ENCODE measurements at places on chromosomes 4 and X.

DNA sequence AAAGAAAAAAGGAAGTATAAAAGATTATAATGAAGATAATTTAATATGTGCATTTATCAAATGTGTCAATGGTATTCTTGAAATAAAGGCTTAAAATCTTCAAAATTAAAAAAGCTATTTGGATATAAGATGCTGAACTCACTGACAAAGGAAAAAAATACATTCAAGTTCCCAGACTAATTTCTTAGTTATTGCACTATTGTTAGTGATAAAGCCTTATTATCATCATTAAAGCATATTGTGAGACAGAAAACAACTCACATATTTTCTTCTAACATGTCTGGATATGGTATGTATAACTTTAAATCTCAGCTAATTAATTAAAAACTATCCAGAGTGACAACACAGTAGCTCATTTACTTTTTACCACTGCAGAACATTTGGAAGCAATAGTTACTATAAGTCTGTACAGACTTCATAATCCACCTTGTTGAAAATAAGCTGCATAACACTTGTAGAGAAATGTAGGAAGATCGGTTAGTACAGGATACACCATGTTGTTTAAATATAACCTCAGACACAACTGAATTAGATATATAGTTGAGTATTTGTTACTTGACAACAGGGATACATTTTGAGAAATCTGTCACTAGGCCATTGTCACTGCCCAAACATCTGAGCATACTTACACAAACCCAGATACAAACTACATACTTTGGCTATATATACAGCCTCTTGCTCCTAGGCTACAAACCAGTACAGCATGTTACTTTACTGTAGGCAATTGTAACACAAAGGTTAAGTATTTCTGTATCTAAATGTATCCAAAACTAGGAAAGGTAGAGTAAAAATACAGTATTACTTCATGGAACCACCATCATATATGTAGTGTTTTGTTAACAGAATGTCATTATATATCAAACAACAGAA lies 12.8 kb upstream of the FAM200B start:
- DNase-seq: no peak

GRCh38 chrX:133375615-133376340 lies 39.5 kb downstream of the GPC4 start:
- DNase-seq: no peak

DNA sequence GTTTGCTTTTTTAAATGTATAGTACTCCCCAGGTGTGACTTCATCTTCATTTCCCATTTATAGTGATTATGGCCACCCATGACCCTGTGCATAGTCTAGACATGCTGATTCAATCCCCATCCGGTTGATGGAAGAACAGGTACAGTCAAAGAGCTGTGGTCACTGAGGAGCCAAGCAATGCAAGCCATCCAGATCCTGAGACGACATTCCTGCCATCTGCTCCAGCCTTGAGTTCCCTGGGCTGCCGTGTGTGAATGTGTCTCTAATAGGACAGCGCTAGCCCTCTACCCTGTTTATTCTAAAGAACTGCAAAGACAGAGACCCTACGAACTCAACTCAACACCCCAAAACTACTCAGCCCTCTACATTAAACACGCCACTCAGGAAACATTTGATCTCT lies 1.7 kb downstream of the KCNIP4 start:
- no peak for DNase-seq

DNA sequence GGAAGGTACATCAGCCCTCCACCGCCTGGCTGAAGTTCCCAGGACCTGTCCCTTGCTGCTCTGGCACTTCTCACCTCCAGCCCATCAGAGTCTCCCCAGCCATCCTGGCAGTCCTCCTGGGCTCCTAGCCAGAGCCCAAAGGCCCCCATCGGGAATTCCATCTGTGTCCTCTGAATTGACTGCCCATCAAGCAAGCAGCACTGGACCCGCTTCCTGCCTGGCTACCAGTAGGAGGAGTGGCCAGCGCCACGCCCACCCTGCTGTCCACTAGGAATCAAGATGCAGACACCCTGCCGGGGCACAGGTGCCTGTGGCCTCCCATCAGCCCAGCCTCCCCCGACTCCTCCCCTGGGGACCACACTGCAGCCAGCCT lies 47.2 kb downstream of the C4orf50 start:
- peak; percentile 30 for DNase-seq

- DNase-seq: peak; percentile 48
Measured at GRCh38 chr4:80266253-80266901, at the start of gene FGF5. Gene FGF5, plus strand, starts transcription at chr4:80266664. Its CDS starts 161 bp downstream, at chr4:80266825.

- no peak for DNase-seq
Measured at GRCh38 chr4:74158466-74159142, 686 bp downstream of the MTHFD2L start.

DNA sequence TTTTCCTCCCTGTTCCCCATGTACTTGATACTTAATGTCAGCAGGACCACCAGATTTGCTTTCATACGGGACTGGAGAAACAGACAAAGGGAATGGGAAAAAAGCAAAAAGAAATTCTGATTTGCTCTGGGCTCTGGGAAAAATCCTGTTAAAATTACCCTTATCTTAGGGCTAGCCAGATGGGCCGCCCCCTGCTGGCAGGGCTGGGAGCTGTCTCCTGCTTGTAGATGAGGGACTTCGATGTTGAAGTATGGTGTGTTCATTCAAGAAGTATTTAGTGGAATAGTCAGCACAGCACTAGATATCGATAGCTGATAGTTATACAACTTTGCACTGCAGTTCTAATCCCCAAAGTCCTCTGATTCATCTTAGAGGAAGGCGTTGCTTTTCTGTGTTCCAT lies 45.8 kb downstream of the BCORL1 start:
- DNase-seq: peak; percentile 35

- DNase-seq: no peak
Measured at GRCh38 chr4:5018603-5019002, 655 bp downstream of the CYTL1 start.

DNA sequence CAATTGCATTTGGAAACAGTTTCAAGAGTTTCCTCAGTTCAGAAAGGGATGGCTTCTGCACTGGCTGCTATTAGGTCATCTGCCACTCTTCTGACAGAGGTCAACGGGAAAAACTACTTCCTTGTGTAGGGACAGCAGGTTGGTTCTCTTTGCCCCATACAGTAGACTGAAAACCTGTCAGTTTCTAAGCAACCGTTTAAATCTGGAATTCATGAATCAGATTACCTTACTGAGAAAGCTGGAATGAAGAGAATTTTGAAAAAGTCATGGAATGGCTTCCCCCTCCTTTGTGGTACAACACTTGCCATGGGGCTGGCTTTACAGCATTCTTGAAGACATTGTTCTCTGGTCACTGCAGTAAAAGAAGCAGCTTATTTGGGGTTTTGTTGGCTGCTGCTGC lies 240.3 kb downstream of the IL1RAPL2 start:
- no peak for DNase-seq

- DNase-seq: no peak
Measured at GRCh38 chrX:54564936-54565335, 34.9 kb downstream of the GNL3L start.

GRCh38 chr4:72283357-72283756 lies 251.6 kb downstream of the NPFFR2 start:
- no peak for DNase-seq

- DNase-seq: no peak
Measured at GRCh38 chr4:42768125-42768748, 111.3 kb upstream of the ATP8A1 start.

- no peak for DNase-seq
Measured at GRCh38 chrX:1601768-1602085, 10.3 kb downstream of the AKAP17A start.

- DNase-seq: peak; percentile 4
Measured at GRCh38 chrX:139559383-139560042, 29.0 kb downstream of the F9 start.

DNA sequence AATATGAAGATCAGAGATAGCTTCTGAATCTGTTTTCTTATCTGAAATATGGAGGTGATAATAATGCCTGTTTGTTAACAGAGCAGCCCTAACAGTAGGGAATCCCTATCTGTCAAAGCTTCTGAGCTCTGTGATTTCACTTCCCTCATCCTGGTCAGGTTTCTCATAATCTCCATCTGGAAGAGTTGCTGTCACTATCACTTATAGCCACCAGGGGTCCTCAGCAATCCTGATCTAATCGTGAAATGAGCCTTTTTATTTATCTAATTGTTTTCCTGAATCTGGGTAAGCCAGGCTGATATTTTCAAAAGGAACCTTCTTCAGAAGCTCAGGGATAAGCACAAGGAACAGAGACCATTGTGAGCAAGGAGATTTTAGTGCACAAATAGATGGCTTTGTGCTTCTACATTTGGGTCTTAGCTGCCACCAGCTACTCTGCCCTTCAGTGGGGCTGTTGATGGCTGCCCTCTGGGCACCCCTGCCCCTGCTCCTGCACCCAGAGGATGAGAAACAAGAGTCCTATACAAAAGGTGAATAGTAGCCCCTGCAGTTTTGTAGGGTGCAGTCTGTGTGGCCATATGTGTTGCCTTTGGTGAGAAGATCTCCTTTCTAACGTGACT lies 196.4 kb upstream of the RADX start:
- DNase-seq: peak; percentile 4

- DNase-seq: no peak
Measured at GRCh38 chr4:41267997-41268396, 11.3 kb downstream of the UCHL1 start.

- no peak for DNase-seq
Measured at GRCh38 chr4:110442309-110442708, 33.6 kb upstream of the ENPEP start.

GRCh38 chrX:134362560-134363089 lies 97.3 kb upstream of the HPRT1 start:
- no peak for DNase-seq

- no peak for DNase-seq
Measured at GRCh38 chr4:25358515-25359275, 18.4 kb upstream of the ANAPC4 start.

GRCh38 chrX:72308566-72309296 lies 3.0 kb upstream of the CITED1 start:
- DNase-seq: peak; percentile 74

DNA sequence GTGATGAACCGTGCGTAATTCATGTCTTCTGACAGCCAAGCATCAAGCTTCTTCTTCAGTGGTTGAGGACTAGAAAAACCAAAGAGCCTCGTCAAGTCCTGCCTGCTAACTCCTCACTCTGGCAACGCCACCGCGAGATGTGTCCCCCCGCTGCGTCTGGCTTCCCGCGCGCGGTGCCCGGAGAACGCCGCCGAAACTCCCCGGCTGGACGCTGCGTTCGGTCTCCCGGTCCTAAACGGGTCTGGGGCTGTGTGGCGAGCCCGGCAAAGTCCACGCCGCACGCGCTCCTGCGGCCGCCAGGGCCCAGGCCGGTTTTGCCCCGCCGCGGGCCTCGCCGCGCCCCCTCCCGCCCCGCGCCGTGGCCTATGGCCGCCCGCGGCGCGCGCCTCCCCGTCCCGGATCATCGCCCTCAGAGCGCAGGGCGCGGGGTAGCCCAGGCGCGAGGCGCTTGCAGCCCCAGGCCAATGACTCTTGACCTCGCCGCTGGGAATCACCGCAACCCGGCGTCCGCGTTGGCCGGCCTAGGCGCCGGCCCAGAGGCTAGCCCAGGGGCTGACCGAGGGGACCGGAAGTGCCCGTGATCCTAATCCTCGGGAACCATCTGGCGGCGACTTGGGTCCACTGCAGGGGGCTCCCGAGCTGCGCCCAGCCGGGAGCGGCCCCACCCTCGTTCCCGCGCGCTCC lies at the start of gene AADAT:
Gene AADAT (minus strand): TSS at position 289 of the 684 bp plus-strand sequence. CDS start 266 bp downstream, at position 23.
- peak; percentile 89 for DNase-seq

DNA sequence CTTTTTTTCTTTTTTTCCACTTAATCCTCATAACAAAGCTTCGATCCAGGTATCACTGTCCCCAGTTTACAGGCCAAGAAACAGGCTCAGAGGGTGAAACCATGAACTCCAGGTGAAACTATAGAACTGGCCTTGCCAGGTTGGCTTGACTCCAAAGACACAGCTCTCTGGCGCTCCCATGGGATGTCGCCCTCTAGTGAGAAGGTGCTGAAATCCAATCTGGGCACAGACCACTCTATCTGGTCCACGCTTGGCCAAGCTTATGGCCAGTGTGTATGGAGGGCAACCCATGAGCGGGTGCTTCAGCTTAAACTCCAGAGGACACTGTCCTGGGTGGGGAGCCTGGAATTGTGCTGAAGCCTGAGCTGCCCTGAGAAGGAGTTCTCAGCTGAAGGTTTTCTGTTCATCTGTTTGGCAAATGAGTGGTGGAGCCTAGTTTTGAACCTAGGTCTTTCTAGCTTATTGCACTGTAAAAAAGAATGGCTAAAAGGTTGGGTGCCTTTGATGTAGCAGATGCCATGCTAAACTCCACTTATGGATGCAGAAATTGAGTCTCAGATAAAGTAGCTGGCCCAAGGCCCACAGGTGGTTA lies 70.5 kb downstream of the SEL1L3 start:
- DNase-seq: peak; percentile 68

GRCh38 chr4:150217192-150217591 lies 138.9 kb downstream of the DCLK2 start:
- DNase-seq: peak; percentile 26

GRCh38 chr4:82352825-82353366 lies 20.9 kb downstream of the HNRNPD start:
- no peak for DNase-seq

DNA sequence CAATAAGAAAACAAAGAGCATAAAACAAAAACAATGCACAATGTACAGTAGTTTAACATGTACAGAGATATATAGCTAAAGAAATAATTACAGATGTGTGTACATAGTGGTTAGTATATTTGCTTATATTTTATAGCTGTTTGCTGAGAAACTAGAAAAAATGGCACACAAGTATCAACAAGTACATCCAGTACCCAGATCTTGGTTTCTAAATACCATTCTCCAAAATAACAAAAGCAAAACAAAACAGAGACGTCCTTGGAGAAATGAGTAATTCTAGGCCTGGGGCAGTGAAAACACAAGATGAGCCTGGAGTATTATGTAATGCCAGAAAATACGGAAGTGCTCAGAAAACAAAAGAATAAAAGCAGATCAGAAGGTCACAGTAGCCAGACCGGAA lies 189.6 kb downstream of the TMEM47 start:
- no peak for DNase-seq

- DNase-seq: no peak
Measured at GRCh38 chrX:54178100-54178940, 4.7 kb downstream of the FAM120C start.

DNA sequence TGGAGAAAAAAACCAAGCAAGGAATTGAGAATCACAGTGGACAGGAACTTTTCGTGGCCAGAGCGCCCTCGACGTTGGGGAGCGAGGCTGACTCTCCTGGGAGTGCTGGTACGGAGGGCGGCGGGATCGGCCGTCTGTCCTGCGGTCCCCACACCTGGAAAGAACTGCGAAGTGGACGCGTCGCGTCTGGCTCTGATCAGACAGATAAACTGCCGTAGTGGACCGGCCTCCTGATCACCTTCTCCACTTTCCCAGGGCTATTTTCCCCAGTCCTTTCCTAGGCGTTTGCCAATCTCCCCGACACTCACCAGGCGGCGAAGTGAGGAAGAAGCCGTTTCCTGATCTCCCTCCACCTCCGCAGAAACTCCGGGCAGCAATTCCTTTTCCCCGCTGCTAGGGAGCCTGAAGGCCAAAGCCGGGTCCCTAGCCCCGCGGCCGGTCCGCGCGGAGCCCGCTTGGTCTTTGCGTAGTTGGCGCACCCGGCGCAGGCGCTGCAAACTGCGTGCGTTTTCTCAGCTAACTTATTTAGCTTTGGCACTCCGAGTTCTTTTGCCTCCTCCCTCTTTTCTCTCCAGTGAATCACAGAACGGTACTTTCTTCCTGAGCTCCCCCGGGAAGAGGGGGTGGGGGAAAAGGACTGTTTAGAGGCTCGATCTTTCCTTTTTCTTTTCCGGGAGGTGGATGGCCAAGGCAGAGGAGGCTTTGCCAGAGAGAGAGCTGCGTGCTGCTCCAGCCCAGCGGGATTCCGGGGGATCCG lies at the start of gene ARSJ:
Gene ARSJ (minus strand): TSS at position 500 of the 757 bp plus-strand sequence. CDS start 813 bp downstream, outside the sequence.
- peak; percentile 58 for DNase-seq

GRCh38 chr4:184536881-184537248 lies 62.5 kb upstream of the IRF2 start:
- no peak for DNase-seq

GRCh38 chr4:165369522-165369921 lies 9.3 kb upstream of the CPE start:
- no peak for DNase-seq
